ENCODE measurements at places on chromosomes 3 and 15.

DNA sequence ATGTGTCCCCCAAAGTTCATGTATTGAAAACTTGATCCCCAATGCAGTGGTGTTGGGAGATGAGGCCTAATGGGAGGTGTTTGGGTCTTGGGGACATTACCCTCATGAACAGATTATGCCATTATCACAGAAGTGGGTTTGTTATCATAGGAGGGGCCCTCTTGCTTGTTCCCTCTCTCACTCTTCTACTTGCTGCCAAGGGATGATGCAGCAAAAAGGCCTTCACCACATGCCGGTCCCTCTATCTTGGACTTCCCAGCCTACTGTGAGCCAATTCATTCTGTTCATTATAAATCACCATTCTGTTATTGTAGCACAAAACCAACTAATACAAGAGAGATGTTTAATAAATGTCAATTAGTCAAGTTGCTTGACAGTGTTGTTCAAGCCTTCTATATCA, 47.2 kb downstream of the FAM227B start:
- no peak for DNase-seq

GRCh38 chr3:54557538-54558428, 370.1 kb downstream of the LRTM1 start:
- DNase-seq, result no peak

DNA sequence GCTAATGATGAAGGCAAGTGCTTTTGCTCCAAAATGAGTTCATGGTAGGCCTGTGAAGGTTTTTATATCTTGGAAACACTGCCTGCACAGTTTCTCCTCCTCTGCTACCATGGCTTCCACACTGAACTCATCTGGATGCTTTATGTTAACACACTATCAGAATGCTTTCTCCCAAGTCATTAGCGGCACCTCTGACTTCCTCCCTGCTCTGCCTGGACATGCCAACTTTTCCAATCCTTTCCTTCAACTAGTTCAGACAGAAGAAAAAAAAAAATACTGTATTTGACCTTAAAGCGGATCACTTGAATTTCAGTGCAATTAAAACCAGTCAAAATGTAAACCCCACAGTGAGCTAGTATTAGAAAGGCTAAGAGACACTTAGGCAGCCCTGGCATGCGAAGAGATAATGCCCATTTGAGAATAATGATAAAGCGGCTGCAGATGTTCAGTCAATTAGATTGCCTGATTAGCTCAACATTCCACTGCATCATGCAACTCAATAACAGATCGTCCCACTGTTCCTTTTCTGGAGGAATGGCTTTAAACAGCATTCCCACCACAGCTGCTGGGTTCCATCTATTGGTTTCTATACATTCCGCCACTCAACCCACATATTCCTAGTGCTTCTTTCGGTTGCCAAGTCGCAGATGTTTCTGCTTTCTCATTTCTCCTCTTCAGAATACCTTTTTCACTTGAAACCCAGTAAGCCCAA, 51.7 kb downstream of the CNTN3 start:
- DNase-seq, result no peak

GRCh38 chr3:50674349-50675178, at the start of gene DOCK3:
Gene DOCK3 (plus strand): TSS chr3:50674927. CDS start chr3:50675264, 337 bp downstream.
- peak; percentile 57 for DNase-seq

GRCh38 chr15:94323076-94323475, 91.7 kb downstream of the MCTP2 start:
- DNase-seq, result no peak

- DNase-seq, result no peak
These were observed 688 bp downstream of the XPC start for GRCh38 chr3:14177580-14178246.

DNA sequence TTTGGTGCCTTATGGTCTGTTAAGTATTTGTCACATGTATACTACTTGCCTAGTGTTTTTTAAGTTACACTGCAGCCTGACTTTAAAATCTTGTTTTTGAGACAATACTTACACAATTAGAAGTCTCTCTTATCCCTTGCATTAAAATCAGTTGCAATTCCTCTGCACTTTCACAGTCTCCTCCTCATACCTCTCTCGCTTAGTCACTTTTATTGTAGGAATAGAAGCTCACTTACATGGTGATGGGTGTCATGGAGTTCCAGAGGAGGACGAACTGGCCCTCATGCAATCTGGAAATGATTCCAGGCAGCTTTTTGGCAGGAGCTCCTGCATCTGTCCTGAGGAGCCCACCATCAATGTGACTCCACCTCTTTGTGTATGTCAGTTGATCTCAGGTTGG, 238.4 kb upstream of the TBC1D5 start:
- no peak for DNase-seq

GRCh38 chr3:133475245-133476010, 75.6 kb downstream of the BFSP2 start:
- DNase-seq, result no peak

DNA sequence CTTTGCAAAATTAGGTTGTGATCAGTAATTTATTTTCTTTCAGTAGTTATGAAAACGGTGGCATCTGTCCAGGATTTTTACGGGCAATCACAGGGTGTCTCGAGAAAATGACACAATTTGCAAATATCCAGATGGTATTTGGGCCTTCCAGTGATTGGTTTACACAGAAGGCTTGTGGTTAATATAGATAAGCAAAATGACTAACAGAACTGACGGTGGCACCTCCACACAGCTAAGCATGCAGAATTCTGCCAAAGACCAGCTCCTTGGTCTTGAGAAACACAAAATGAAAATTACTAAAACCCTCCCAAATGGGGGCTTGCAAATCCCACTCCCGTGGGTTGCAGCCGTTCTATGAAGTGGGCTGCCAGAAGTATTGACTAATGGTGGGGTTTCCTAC, 5.5 kb downstream of the ARHGEF3 start:
- no peak for DNase-seq

DNA sequence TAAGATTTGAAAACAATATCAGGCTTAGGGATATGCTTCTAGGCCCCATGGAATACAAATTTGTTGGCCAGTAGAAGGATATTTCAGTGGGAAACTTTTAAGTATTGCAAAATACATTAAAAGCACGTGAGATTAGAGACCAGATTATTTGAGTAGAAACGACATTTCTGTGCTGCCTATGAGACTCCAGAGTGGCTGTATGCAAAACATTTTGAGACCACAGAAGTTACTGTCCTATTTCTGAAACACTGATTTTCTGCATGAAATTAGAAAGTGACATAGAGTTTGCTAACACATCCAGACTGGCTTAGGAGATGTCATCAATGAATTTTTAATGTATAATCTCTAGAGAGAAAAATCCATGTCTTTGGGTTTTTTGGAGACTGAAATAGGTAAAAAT, 99.8 kb downstream of the KCNH8 start:
- no peak for DNase-seq

DNA sequence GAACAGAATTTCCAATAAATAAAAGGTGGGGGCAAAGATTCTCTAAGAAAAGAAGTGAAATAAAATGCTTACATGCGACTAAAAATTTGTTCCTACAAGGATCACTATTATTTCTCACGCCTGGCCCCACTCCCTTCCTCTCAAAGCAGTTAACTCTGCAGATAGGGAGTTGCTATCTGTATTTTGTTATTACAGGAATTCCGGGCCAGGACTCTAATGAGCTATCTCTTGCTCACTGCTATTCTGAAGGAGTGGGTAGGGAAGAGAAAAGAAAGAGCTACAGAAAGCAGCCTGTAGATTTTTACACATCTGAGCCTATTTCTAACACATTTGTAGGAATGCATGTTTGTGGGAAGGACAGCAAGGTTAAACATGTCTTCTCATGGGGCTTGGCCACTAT, 140.4 kb downstream of the PCCB start:
- DNase-seq, result no peak

- DNase-seq, result no peak
These were observed 72.7 kb downstream of the MB21D2 start for GRCh38 chr3:192844836-192845525.

- peak; percentile 66 for DNase-seq
These were observed 2.4 kb downstream of the CIB1 start for GRCh38 chr15:90231028-90232017.

DNA sequence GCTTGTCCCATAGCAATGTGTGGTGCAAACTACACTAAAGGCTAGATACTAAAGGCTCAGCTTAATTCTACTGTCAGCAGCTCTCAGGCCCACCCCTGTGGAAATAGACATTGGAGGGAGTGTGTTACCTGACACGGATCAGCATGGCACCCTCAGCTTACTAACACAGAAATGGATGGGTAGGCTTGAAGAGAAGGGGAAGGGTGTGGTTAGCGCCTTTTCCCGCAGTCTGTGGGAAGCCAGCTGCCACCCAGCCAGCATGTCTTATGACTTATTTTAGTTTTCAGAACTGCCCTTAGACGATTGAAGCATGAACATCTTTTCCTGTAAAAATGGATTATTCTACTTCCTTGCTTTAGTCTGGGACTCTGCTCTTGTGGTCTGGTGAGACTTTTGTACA, 25.8 kb upstream of the ADPGK start:
- DNase-seq, result no peak

GRCh38 chr3:45455040-45455439, 66.7 kb downstream of the LARS2 start:
- DNase-seq, result no peak

- no peak for DNase-seq
These were observed 17.7 kb downstream of the RPL22L1 start for GRCh38 chr3:170852324-170852723.

- no peak for DNase-seq
These were observed 44.0 kb downstream of the EDEM1 start for GRCh38 chr3:5231487-5231886.

DNA sequence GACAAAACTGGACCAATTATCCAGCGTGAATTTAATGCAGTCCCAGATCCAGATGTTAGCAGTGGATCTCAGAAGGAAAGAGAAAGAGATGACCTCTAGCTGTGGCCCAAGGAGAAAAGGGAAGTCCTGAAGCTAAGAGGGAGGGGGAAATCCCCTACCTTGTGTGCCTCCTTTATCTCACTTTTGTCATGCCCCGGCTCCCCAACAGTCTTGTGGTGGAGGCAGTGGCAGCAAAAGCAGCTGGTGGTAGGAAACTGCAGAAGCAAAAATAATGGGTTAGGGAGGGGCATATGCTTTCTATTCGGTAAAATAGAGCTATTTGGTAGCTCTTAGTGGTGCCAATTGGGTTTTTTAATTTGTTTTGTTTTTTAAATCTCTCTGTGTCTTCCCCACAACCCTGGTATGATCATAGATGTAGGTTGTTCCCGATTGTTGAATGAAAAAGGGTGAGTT, 56.5 kb downstream of the MCTP2 start:
- no peak for DNase-seq

GRCh38 chr15:45794712-45795439, 160.0 kb downstream of the SQOR start:
- no peak for DNase-seq

GRCh38 chr15:50940506-50940905, 32.0 kb downstream of the AP4E1 start:
- DNase-seq, result no peak

- DNase-seq, result no peak
These were observed 203.8 kb downstream of the EPHB1 start for GRCh38 chr3:134998855-134999254.

DNA sequence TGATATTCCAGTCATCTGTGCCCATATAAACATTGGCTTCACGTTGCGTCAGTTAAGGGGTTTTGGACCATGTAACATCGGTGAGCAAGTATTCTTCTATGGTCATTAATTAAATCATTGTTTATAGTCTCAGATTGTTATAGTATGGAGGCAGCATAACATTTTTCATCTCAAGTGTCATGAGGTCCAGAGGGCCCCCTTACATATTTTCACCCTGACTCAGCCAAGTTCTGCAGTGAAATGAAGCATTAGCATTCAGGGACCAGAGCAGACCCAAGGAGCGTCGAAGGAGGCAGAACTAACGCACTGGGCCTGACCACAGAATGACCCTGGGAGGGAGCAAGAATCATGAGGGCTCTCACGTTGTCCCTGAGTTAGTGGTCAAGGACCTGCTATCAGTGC, 171.5 kb downstream of the LRTM1 start:
- no peak for DNase-seq

DNA sequence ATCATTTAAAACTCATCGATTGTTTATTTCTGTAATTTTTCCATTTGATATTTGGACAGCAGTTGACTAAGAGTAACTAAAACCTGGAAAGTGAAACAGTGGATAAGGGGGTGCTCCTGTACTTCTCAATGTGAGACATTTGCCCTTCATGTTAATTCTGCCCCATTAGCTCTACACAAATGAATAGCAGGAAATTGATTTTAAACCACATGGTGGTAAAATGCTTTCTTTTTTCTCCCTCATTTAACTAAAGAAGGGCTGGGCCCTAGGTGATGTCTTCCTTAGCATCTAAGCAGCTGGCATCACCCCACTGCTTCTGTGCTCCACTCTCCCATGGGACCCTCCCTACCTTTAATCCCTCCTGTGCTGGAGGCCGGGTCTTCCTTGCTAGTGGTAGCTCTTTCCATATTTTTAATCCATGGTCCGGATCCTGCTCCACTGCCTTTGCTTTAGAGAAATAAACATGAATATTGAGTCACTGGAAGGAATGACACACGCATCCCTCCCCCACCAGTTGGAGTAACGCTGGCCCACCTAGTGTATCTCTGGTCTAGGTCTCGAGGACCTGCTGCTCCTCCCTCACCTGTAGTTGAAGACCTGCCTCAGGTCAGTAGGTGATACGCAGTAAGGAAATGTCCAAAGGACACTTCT, 30.2 kb upstream of the LAMP3 start:
- no peak for DNase-seq

GRCh38 chr3:53039376-53039752, 6.5 kb downstream of the SFMBT1 start:
- no peak for DNase-seq

GRCh38 chr15:22947101-22948000, 32.8 kb downstream of the CYFIP1 start:
- DNase-seq, result no peak

- DNase-seq, result no peak
These were observed 11.2 kb downstream of the C3orf52 start for GRCh38 chr3:112097378-112097777.

GRCh38 chr3:194814878-194815357, 129.2 kb downstream of the FAM43A start:
- no peak for DNase-seq

GRCh38 chr15:27535445-27536129, 563.5 kb downstream of the OCA2 start:
- DNase-seq, result no peak

- DNase-seq, result no peak
These were observed 22.0 kb downstream of the CMSS1 start for GRCh38 chr3:99839613-99840012.

DNA sequence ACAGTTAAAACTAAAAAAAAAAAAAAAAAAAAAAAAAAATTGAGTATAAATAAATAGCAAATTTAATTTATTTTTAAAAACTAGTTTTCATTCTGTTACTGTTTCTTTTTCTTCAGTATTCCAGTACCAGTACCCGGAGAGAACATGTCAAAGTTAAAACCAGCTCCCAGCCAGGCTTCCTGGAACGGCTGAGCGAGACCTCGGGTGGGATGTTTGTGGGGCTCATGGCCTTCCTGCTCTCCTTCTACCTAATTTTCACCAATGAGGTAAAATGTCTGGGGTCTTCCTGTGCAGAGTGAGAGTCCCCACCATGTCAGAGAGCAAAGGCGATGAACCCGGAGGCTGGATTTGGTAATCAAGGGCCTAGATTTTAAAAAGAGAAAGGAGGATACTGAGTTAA, 4.4 kb downstream of the TMEM43 start:
- no peak for DNase-seq

- no peak for DNase-seq
These were observed 22.3 kb downstream of the OSBPL10 start for GRCh38 chr3:31958701-31959152.

- no peak for DNase-seq
These were observed 321.8 kb downstream of the ULK4 start for GRCh38 chr3:41640076-41640475.
